ENCODE measurements at places on chromosomes 5 and 9.

DNA sequence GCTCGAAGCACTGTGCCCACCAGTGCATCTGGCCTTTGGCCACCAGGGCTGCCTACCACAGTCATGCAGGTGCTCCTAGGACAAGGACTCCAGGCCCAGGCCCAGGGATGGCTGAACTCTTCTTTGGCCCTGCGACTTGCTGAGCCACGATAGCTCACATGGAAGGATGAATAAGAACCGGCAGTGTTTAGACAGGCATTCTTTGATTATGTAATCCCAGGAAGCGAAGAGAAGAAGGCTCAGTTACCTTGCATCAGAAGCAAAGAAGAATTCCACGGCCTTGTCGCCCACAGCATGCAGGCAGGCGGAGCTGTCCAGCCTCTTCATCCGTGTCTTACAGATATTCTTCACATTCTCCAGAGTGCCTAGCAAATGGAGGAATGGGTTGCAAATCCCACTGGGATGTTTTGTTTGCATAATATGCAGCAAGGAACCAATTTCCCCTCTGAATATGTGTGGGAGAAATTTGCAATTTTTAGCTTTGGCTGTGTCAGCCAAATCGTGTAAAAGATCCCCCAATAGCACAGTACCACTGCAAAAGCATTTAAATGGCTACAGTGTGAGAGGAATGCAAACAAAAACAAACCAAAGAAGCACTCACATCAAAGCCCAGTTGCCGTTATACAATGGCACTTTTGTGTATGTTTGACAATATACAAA lies 29.1 kb downstream of the GFPT2 start:
- DNase-seq, result no peak

- no peak for DNase-seq
These were observed 230.3 kb upstream of the RFX3 start for GRCh38 chr9:3756071-3756470.

DNA sequence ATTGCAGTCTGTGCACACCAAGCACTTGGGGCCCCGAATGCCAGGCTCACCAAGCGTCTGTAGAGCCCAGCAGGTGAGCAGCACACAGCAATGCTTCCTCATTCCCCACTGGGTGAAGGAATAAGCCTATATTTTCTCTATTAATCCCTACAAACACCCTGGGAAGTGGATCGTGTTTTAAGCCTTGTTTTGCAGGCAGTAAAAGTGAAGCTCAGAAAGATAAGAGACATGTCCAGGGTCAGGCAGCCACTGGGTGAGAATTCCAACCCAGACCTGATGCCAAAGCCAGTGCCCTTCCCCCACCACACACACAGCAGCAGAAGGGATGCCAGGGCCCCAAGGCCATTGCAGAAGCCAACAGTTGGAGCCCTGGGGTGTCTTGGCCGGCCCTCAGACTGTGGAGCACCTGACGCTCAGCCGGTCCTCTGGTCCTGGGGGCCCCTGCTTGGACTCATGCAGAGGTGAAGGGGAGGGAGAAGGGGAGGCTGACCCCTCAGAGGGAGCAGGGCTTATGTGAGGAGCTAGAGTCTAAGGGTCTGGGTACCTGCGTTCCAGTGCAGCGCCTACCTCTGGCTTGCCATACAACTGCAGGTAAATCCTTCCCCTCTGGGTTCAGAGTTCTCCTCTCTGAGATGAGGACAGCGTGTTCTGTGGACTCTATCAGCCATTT lies 26.3 kb upstream of the SYNPO start:
- no peak for DNase-seq

DNA sequence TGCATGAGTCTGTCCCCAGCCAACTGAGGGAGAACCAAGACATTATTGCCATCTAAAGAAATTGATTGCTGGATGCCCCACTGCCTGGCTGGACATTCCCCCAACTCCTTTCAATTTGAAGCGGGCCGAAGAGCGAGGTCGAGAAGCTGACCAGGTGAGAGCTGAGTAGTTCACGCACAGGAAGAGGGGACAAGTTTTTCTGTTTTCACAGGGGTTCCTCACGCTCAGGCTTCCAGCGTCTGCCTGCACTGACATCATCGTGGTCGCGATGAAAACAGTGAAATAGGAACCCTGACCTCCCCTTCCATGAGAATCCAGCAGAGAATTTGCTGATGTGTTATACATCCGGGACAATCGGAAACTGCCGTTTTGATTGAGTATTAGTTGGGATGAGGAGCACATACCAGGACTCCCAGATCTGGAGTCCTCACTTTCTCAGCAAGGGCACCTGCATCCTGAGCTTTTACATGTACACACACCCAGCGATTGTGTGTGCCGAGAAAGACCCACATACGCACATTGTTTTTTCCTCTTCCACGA lies 3.1 kb upstream of the DMRT3 start:
- DNase-seq, result no peak

DNA sequence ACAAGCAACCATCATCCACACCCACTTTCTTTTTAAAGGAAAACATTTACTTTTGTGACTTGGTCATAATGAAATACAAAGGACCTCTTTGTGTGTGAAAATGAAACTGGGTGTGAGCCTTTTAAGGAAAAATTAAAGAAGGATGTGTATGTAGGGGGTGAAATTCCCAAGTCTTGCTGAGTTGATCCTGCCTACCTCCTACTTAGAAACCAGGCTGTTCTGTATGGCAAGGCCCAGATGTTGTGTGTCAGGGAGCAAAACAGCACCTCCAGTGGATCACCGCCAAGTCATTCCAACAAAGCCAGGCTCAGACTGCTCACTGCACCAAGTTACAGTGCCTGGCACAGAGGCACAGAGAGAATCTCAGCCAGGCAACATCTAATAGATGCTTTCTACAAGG lies 198.5 kb upstream of the FBN2 start:
- no peak for DNase-seq

GRCh38 chr9:96567203-96567700 lies 52.4 kb downstream of the CDC14B start:
- no peak for DNase-seq

DNA sequence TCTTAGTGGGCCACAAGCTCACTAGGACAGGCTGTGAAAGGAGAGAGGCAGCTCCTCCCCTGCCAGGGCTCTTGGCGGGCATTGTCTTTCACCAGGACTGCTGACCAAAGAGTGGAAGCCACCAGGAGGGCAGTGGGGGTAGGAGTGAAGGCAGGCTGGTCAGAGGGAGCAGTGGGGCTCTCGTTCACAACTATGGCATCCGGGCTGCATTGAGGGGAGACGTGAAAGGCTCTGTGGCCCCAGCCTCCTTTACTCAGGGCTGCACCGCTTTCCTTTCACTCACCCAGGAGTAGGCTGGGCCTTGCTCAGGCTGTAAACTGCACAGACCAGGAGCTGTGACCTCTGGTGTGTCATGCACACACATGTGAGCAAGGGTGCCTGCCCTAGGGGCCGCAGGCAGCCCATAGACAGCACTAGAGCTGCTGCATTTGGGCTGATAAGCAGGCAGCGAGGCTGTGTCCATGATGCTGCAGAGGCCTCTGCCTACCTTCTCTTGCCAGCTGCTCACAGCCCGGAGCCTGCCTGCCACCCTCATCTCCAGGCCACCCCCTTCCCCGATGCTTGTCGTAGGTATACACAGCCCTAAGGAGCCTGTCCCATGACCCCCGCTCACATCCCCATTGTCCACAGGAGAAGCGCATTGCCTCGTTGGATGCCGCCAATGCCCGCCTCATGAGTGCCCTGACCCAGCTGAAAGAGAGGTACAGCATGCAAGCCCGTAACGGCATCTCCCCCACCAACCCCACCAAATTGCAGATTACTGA lies 130.4 kb downstream of the DAB2IP start:
- no peak for DNase-seq

- no peak for DNase-seq
These were observed 267.6 kb upstream of the HAPLN1 start for GRCh38 chr5:83988293-83988685.

DNA sequence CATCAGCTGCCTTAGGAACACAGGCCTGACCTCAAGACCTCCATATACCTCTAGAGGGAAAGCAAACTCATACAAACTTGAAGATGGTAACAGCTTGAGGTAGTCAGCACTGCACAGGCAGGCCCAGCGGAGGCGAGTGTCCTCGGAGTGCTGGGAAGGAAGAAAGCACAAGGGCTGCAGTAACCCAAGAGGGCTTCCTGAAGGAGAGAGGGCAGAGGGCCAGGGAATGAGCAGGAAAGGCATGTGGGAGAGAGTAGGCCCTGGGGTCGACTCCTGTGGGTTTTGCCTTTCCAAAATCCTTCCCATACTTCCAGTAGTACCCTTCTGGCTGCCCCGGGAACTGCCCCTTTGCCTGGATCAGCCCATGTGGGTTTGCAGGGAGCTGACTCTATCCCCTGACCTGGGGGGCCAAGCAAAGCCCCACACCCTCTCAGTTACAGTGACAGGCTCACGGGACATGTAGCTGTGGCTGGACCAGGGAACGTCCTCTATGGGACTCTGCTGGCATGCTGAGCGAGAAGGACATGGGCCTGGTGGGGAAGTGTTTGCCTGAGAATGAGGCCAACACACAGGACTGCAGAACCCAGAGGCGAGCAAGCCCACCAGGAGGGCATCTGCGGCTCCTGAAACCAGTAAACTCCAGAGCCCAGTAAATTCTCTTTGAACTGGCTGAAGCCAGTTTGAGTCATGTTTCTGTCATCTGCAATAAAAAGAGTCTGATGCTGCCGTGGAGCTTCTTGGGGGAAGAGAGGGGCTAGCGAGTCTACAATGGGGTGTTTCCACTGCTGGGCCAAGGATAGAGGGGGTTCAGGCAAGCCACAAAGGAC lies 64.1 kb downstream of the COL23A1 start:
- DNase-seq, result no peak

All from stimulated activated CD8-positive, alpha-beta memory T cell treated with anti-CD3 and anti-CD28 coated beads, Interleukin-4, amount 100 ng/mL, for 1 hour (primary cell).